ENCODE measurements at places on chromosomes 4 and X.

DNA sequence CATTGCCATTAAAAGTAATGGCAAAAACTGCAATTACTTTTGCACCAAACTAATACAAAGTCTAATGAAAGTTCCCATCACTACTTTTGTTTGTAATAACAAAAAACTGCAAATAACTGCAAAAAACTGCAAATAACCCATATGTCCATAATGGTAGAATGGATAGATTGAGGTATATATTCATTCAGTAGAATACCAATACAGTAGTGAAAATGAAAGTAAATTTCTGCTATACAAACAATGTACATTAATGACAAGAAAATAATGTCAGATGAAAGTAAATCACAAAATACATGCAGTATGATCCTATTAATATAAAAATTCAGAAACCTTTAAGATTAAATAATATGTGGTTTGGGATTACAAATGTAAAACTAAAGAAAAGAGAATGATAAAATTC, 41.3 kb upstream of the CEP135 start:
- DNase-seq = no peak

GRCh38 chrX:124507246-124507645, 160.9 kb downstream of the SH2D1A start:
- no peak for DNase-seq

GRCh38 chrX:71629467-71629866, 11.2 kb upstream of the CXCR3 start:
- no peak for DNase-seq

DNA sequence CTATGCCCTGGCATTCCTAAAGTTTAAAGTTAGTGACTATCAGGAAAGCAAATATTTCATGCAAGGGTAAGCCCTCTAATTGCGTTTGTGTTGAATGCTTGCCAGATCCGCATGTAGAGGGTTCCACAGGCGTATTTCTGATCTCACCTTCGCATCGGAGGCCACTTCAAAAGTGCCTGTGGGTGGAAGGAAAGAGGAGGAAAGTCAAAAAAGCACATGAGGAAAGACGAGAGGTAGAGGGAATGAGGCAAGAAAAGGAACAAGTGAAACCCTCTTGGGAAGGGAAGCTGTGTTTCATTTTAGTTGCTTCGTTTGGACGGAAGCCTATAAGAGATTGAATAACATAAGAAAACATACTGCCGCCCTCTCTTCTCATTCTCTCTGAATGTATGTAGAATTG, 628.8 kb downstream of the SPRY1 start:
- no peak for DNase-seq

DNA sequence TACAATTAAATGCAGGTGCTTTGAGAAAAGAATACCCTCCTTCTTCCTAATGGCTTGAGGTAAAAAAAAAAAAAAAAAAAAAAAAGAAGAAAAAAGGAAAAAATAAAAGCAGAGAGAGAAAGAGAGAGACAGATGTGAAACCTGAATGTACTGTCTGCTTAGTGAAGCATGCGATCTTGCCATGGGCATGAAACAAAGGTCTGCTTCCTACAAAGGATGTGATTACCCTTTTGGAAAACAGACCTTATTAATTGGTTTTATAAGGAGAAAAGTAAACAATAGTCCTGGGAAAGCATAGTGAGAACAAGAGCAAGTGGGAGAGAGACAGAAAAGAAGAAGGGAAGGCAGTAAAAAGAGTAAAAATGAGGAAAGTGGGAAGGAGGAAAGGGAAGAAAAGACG, 526.1 kb upstream of the PABPC4L start:
- DNase-seq = no peak

- DNase-seq = no peak
Observed at GRCh38 chr4:180057299-180057721, 2185.9 kb upstream of the TENM3 start.

DNA sequence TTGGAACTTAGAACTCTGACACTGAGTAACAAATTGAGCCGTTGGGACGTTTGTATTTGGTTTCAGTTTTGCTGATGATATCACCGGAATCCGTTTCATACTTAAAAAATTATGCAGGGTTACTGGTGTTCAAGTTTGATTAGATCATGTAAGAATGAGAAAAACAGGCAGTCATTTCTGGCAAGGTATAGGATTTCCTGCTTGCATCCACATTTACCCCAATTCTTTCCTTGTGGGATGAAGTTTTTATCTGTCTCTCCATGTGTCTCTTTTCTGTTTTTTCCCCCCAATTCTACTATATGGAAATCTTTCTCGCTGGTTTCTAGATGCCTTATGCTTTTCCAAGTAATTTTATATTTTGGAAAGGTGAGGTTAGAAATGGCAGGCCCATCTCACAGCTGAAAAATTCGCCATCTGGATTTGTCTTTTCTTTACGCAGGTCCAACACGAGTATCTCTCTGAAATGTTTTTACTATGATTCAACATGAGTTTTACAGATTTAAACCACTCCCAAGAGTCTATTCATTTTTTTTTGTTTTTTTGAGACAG, 197.9 kb downstream of the SHOX start:
- no peak for DNase-seq

DNA sequence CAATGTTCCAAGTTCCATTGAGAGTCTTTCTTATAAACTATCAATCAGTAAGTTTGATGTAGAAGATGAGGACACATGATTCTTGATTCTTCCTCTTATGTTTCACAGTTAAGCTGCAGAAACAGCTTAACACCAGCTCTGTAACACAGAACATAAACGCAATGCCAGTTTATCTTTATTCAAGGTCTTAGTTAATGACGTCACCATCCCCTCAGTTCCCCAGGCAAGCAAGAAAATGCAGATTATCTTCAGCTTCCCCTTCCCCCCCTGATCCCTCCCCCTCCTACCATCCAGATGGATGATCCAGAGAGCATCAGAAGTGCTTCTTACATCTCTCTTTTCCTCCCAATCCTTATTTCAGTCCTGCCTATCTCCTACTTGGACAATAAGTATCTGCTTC, 4.4 kb upstream of the SH3RF1 start:
- no peak for DNase-seq

DNA sequence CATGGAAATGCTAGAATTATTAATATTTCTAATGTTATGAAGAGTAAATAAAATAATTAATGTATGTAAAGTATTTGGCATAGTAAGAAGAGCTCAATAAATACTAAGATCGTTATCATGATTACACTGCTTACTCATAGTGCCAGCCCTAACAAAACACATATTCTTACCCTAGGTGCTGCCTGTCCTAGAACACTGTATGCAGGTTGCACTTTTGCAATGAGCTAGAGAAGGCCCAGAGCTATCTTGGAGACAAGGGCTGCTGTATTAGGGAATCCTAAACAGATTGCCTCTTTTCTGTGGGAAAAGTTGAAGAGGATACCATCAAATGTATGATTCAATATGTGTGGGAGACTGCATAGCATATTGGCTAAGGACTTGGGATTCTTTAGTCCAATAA, 48.0 kb upstream of the TMEM164 start:
- no peak for DNase-seq

GRCh38 chrX:11739776-11740175, 18.3 kb upstream of the MSL3 start:
- DNase-seq = no peak

- no peak for DNase-seq
Observed at GRCh38 chr4:157004279-157005161, 32.9 kb upstream of the PDGFC start.

- DNase-seq = no peak
Observed at GRCh38 chr4:103424853-103425252, 226.7 kb upstream of the CENPE start.

GRCh38 chr4:156933633-156934258, 37.9 kb downstream of the PDGFC start:
- no peak for DNase-seq

DNA sequence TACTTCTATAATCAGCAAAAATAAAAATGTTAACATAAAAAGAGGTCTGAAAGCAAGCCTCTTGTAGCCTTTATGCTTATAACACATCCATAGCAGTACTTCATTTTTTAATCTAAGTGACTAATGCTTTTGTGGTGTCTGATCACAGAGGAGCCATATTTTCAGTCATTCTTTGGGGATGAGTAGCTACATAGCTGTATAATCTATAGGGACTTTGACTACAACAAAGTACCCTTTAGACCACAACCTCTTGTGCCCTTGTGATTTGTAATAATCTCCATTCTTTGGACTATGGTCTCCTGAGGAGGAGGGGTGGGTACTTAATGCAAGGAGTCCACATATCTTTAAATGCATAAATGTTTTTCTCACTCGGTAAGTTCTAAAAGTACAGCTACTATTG, 9.6 kb downstream of the DRP2 start:
- DNase-seq = no peak

DNA sequence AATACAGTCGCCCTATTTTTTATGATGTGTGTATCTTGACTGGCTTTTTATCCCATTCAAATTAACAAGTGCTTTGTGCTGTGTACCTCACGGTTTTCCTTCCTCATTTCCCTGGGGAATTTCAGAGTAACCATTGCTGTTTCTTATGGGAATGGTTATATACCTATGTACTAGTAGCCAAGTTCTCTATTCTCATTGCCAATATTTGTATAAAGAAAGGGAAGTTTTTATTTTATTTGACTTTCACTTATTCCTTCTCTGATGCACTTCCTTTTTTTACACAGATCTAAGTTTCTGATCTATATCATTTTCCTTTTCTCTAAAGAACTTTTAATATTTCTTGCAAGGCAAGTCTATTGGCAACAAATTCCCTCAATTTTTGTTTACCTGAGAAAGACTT, 181.3 kb downstream of the SOWAHB start:
- no peak for DNase-seq

GRCh38 chrX:574830-575229, 55.8 kb upstream of the SHOX start:
- no peak for DNase-seq

DNA sequence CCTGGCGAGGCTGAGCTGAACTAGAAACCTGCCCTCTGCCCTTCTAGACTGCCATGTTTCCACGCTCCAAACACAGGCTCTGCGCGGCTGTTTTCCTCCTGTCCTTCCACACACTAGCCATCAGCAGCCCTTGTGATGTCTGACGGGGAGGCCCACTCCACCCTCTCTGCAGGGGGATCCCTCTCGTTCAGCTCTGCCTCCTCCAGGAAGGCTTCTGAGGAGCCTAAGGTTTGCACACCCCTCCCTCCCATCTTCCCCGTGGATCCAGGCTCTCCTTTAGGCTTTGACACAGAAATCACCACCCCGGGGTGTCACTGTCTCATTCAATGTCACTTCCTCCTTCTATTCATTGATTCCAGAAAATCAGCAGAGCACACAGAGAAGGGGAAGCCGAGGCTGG, 38.6 kb upstream of the CRMP1 start:
- DNase-seq = no peak

GRCh38 chr4:25827373-25827772, 35.4 kb downstream of the SEL1L3 start:
- no peak for DNase-seq

GRCh38 chr4:186096681-186097165, 7.8 kb upstream of the FAM149A start:
- no peak for DNase-seq

- DNase-seq = no peak
Observed at GRCh38 chr4:144411700-144412099, 234.3 kb upstream of the HHIP start.

DNA sequence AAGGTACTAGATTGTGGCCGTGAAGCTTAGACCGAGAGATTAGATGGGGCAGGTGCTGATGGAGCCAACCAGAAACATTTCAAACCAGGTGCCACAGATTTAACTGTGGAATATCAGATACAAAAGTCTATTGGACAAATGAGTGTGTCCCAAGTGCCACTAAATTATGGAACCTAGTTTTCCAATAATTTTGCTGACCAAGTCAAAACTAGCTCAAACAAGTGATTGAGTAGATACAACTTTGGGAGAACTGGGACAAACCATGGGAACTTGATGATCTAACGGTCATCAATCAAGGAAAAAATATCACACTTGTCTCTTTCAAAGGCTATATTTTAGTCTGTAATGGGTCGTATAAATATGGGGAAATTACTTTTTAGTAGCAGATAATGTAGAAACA, 562.9 kb downstream of the KCNIP4 start:
- DNase-seq = no peak

DNA sequence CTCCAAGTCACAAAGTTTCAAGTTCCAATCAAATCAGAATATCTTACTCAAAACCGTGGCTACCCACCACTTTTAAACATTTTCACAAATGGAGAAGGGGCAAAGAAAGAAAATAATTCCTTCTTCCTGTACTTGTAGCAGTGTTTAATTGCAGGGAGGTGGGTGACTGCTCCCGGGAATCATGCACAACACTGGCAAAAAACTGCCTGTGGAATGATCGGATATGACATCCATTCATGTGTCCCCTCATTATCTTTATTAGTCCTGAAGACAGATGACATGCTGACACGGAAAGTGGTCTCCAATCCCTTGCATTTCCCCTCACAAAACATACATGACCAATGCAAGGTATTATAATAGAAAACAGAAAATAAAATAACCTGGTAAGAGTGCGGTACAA, 2.0 kb downstream of the TSPAN5 start:
- no peak for DNase-seq

DNA sequence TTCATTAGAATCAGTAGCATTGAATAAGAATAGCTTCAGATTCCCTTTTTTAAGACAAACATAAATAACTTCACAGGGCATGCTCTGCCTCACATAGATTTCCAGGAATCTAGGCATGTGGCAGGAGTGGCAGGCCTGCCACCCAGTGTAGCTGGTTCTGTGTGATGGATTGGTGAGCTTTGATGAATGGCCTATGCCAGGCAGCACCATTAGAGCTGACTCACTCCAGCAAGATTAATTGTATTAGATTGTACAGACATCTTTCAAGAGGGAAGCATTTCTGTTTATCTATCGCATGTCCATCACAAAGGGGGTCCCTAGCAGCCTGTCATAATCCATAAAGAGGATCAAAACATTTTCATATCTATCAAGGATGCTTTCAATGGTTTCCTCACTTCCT, 71.9 kb downstream of the NAA11 start:
- DNase-seq = no peak

- no peak for DNase-seq
Observed at GRCh38 chrX:79715448-79715847, 299.1 kb upstream of the TBX22 start.
